ENCODE measurements at places on chromosomes 3 and 15.
A peak's percentile ranks its signal among the peaks of the same experiment; 100 is the strongest.

DNA sequence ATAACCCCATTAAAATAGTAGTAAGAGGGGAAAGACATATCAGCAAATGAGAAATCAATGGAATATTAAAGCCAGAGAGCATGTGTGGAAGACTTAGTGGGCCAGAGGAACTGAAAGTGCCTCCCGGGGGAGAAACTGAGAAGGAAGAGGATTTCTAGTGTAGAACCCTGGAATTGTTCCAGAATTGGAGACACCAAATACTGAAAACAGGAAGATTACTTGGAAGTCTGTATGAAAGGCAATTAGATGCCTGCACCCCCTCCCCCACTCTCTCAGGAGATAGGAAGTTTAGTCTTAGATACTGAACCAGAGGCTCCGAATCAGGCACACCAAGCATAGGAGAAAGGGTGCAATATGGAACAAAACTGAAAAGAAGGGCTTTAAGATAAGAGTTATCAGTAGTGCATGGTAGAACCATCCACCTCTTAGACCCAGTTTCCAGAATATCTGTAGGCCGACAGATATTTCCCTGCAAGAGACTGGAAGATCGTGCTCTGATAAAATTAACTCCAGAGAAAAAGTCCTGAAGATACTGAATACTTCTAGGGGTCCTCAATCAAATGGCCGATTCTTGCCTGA is 32.4 kb downstream of the KLHL18 start:
- DNase-seq = no peak

DNA sequence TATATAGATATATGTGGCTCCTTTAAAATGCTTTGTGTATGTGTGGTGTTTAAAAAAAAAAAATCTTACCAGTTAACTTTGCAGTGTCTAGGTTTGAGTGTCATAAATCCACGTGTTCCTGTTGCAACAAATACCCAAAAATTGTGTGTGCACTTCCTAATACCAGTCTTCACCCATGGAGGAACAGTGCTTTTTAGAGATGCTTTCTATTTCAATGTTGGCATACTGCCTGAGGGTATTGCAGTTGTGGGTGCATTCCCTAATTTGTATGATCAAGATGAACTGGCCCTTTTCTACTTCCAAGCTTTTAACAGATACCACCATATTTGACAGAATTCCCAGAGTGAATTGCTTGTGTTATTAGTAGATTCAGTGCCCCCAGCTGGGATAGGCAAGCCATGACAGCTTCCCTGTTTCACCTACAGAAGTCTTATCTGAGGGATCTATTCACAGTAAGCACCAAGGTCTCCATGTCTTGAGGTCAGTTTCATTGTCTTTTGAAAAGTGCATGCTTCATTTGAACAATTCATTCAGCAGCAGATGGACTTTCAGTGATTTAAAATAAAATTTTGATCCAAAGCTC is 68.9 kb upstream of the GOLGA6B start:
- no peak for DNase-seq

- DNase-seq = no peak
Observed at GRCh38 chr3:64260431-64260830, 35.2 kb upstream of the PRICKLE2 start.

- no peak for DNase-seq
Observed at GRCh38 chr3:22244761-22245521, 493.9 kb upstream of the ZNF385D start.

DNA sequence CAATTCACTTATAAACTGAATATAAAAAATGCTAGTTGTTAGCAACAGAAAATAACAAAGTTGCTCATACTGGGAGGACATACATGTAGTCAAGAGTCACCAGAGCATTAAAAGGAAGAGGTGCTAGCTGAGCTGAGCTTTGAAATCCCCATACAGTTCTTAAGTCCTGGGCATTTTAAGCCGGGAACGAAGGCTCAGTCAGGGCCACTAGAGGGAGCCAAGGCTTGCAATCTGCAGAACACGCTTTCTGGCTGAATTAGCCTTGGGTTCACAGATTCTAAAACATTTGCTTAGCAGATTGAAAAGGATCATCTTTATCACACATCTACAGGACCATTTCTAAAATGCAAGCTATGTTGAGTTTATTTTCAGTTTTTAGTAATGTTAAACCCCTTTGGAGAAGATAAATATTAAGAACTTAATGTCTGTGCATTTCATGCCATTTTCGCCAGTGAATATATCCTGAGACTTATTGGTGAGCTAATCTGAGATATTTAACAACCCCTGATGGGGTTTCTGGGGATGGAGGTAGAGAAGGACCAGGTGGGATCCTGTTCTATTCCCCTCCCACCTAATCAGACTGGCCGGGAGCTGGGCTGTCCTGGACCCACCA is 26.3 kb upstream of the MNS1 start:
- DNase-seq = peak; percentile 4

DNA sequence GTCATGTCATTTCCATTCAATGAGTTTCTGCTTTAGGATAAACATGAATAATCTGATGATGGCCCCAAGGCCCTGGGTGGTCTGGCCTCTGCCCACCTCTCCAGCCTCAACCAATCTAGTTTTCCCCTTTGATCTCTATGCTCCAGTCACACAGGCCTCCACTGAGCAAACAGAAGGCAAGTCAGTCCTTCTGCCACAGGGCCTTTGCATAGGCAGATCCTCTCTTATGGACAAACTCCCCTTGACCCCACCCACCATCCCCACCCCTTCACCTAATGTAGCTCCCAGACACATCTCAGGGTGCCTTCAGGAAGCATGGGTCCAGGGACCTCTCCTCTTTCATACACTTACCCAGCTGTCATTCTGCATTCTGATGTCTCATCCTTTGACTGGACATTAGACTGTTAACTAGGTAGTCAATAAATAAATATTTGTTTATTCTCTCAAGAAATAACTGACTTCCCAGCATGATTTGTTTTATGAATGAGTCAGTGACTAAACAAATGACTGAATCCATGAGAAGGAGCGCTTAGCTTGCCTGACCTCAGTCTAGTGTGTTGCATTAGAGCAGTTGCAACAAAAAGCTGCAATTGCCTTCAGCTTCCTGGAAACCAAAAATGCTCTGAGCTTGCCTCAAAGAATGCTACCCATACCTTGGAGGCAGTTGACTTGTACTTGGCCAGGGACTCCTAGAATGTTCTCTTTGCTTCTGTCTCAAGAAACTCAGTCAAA is 386.6 kb upstream of the WNT5A start:
- no peak for DNase-seq

- no peak for DNase-seq
Observed at GRCh38 chr3:195699860-195700259, 20.9 kb upstream of the MUC20 start.

DNA sequence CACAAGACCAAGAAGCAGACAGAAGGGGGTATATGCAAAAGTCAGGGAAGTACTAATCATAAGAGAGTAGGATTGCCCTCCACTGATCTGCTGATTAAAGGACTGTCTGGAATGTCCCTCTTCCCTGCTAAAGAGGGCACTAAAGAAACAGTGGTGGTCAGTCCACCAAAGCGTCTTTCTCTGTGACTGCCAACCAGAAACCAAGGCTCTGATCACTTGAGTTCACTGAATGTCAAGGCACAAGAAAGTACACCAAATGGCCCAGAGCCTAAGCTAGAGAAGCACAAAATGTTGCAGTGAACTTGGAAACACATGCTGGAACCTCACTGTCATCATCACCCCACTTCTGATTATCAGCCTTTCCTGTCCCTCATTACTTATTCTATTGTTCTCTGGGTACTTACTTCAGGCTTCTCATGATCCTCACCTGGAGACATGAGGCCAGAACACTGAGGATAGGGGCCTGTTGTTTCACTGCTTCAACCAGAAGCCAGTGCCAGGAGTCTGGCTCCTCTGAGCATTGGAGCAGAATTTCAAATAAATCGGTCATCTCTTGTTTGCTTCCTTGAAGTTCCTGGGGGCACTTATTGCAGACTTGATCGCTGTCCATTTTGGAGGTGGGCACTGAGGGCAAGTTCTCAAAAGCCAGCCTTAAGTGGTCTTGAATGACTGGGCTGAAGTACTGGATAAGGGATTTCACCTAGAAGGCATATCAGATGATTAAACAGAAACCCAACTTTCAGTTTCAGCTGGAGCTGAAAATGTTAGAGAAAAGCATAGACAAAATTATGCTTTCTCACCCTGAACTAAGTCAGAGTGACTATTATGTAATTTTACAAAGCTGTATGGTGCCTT is 58.9 kb downstream of the EIF3J start:
- no peak for DNase-seq

- DNase-seq = no peak
Observed at GRCh38 chr3:64133272-64133671, 92.0 kb downstream of the PRICKLE2 start.

- no peak for DNase-seq
Observed at GRCh38 chr3:8777201-8777977, 8.0 kb upstream of the OXTR start.

- DNase-seq = no peak
Observed at GRCh38 chr15:44722011-44722410, 10.7 kb downstream of the B2M start.

GRCh38 chr15:65409036-65409631 is 13.6 kb downstream of the IGDCC4 start:
- DNase-seq = no peak

- DNase-seq = no peak
Observed at GRCh38 chr3:100104817-100105413, 9.4 kb downstream of the FILIP1L start.

DNA sequence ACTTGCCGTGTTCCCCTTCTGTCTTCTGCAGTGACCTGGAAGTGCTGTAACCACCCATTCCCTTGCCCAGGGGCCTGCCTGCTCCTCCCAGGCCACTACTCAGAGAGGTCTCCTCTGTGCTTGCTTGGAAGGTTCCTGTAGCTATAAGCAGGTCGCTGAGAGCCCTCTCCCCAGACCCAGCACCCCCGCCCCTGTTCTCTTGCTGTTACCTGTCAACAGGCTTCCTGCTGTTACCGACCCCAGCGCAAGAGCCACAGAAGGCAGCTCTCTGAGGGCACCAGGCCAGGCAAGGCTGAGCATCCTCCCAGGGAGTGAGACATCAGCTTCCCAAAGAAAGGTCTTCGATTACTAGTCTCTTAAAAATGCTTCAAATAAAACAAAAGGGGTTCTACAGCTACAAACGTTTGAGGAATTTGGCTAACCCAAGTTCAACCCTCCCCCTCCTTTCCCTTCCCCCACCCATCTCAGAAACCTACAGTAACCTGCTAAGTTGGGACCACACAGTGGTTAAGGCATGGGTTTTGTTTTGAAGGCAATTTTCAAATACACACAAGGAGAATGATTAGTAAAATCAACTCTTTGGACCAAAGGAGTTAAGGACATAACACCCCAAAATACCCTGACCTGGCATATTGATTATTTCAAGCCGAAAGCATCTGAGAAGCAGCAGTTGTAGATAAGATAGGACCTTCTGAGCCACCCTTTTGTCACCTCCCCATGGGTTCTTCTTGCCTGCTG is 74.9 kb upstream of the MFGE8 start:
- DNase-seq = no peak

DNA sequence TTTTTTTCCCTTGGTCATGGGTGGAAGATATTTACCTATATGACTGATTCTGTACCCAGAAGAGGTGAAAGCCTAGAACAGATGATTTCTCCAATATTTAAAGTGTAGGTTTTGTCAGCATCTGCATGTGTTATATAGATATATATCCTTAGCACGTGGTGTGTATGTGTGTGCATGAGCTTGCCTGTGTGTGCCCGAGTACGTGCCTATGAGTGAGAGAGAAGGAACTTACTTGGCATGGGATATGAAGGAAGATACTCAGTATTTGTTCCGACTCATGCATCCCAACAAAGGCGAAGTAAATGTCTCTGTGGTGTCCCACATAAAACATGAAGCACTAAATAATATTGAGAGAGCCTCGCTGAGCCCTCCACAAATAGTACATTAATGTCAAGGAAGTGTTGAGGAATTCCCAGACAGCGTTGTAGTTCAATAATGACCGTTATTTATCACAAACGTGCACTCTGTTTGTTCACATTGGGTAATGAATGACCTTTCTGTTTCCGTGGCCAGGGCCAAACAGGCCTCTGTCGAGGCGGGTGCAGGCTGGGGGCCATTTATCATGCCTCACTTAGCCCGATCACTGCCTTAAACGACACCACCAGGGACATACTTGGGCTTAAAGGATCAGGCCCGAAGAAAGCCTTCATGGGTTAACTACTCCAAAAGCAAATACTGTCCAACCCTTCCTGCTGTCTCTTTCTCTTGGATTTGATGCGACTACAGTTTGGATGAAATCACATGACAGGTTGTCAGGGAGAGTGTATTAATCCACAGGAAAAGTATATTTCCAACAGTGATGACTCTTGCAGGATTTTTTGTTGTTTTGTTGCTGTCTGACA is 267.7 kb downstream of the PTPRG start:
- no peak for DNase-seq

DNA sequence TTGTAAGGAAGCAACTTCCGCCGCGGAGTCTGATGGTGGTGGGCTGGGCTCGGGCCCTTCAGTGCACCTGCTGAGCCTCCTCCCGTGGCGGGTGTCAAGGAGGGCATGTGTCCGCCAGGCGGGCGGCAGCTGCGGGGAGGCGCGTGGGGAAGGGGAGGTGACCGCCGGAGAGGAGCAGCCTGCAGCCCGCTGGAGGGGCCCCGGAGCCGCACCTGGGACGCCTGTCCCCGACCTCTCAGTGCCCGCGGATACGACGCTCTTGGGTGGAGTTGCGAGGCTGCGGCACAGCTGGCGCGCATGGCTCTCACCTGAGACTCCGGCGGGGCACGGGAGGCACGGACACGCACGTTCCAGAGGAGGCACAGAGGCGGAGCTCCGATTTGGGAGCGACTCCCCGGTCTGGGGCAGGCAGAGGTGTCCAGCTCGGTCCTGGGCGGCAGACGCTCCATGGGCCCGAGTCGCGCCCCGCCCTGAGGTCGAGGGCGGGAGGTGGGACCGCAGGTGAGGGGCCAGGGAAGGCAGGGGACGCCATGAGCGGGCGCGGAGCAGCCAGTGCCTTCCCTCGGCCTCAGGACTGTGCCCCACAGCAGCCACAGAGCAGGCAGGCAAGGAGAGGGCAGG is 50.2 kb upstream of the PRR20G start:
- DNase-seq = no peak

- DNase-seq = no peak
Observed at GRCh38 chr3:4821338-4821737, 157.9 kb upstream of the BHLHE40 start.

- no peak for DNase-seq
Observed at GRCh38 chr3:46162975-46163555, 45.0 kb downstream of the CCR1 start.

DNA sequence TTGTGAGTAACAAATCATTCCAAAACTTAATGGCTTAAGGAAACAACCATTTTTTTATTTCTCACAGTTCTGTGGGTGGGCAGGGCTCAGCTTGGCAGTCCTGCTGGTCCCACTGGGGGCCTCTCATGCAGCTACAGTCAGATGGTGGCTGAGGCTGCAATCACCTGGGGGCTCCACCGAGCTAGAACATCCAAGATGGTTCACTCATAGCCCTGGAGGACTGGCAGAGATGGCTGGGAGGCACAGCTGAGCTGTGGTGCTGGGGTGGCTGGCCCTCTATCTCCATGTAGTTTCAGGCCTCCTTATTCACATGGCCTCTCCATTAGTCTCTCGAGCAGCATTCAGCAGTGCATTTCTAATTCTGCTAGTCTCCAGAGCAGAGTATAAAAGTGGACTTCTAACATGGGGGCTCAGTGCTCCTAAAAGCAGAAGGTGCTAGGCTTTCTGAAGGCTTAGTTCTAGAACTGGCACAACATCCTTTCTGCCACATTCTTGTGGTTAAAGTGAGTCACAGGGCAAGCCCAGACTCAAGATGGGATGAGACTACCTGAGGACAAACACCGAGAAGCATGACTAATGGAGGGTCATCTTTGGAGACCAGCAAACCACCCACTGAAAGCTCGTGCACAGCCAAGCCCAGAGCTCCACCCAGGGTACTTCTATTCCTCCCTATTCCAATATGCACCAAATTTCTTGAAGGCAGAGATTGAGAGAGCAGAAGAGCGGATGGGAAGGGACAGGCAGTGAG is 6.3 kb downstream of the CAV3 start:
- no peak for DNase-seq
